Activated effector memory CD4-positive, alpha-beta T cell treated with Interleukin-2 at 50 U/mL for 16 hours (primary cell): ENCODE measurements at places on chromosomes 5 and 9.

GRCh38 chr9:133532937-133533668 lies 1.4 kb upstream of the ADAMTSL2 start:
- DNase-seq, result peak; percentile 18

- DNase-seq, result no peak
Measured at GRCh38 chr9:72800328-72800994, 152.4 kb downstream of the ALDH1A1 start.

DNA sequence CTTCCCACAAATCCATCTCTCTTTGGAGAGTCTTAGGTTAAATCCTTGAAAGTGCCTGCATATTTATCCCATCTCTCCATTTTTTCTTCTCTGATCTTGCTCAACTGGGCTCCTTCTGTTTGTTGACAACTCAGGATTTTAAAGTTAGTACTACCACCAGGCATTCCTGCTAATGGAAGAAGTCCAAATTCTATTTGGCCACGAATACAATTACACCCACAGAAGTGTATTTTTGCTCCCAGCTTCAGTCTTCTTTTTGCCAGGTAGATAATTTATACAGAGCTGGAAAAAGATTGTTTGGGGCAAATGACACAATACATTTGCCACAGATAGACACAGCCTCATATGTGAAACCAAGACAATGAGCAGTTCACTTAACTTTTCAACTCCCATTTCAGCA lies 74.8 kb downstream of the CETN3 start:
- DNase-seq, result no peak

DNA sequence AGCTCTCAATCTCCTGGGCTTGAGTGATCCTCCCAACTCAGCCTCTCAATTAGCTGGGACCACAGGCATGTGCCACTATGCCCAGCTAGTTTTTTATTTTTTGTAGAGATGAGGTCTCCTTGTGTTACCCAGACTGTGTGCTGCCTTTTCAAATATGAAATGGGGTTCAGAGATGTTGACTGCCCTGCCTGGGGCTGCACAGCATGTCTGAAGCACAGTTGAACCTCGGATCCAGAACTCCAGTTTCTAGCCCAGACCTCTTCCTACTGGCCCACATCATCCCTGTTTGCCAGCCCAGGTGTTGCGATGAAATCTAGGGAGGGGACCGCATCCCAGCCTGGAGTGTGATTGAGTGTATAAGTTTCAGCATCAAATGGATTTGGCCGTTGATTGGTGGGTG lies 69.4 kb downstream of the HMCN2 start:
- DNase-seq, result no peak
